ENCODE measurements at places on chromosomes 6 and 20.

DNA sequence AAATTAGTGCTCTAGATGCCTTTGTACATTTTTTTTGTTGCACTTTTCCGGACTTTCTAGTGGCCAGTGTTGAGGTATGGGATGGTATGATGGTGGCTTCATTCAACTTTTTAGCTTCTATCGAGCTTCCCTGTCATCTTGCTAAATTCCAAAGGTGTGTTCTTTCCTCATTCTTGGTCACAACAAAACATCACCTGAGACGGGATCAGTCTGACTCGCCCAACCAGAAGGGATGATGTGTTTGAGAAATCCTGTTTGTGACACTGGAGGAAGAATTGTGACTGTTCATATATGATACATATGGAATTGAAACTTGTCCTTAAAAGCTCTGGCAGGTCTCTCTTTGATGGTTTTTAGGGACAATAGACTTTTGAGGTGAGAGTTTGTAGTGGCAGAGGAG is 33.8 kb downstream of the KCNS1 start:
- no peak for DNase-seq

GRCh38 chr20:38617011-38617829 is 15.6 kb downstream of the ARHGAP40 start:
- no peak for DNase-seq

- no peak for DNase-seq
Measured at GRCh38 chr6:34110610-34111009, 35.3 kb downstream of the GRM4 start.

- no peak for DNase-seq
Measured at GRCh38 chr6:101722471-101722870, 329.0 kb downstream of the GRIK2 start.

- no peak for DNase-seq
Measured at GRCh38 chr6:57267586-57268293, 45.6 kb upstream of the RAB23 start.

DNA sequence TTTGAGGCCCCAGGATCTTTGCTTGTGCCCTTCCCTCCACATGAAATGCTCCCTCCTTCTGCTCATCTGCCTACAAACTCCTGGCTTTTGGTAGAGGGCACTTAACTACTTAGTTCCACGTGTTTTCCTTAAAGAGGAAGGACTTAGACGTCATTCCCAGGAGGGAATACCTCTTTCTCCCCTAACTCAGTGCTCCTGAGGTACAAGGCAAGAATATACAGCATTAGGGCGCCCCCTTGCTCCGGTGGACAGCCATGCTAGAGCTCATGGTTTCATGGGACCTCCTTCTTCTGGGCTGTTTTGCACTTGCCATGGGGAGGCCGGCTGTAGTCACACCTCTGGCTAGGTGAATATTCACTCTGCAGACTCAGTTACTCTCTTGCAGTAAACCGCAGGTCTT is 93.8 kb upstream of the LY86 start:
- no peak for DNase-seq

DNA sequence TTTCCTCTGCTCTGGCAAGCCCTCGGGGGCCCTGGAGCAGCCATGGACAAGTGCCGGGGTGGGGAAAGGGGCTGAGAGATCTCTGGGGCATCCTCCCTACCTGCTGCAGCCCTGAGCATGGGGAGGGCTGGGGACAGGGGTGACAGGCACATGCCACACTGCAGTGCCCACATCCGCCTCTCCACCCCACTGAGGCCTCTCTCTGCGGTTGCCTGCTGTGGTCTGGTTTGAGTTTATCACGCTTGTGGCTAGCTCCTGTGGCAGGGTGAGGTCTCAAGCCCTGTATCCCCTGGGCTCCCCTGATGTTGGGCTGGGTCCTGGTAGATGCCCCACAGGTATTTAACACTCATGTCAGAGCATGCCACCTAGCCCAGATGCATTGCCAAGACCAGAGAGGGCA is 52.9 kb upstream of the MLN start:
- peak; percentile 84 for DNase-seq

- no peak for DNase-seq
Measured at GRCh38 chr6:92568541-92568940, 850.8 kb downstream of the EPHA7 start.

- DNase-seq, result no peak
Measured at GRCh38 chr20:45301824-45302271, 4.8 kb upstream of the RBPJL start.

DNA sequence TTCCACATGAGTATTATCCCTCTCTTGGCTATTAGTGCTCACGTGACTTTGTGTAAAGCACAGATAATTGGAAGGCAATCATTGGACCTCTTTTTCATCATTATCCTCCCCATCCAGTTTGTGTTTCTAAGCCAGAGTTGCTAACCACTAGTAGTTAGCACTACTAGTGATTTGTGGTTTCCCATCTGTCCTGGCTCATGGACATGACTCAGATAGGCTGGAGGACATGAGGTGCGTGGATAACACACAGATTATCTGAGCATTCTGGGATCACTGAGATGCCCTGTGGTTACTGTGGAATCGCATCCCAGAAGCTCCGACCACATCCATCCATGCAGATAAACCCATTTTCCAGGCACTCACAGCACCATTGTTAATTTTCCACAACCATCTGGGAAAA is 123.8 kb upstream of the NAA20 start:
- DNase-seq, result no peak

- DNase-seq, result peak; percentile 58
Measured at GRCh38 chr6:154605178-154605881, 94.8 kb upstream of the CNKSR3 start.

GRCh38 chr20:13878566-13878965 is 93.7 kb downstream of the NDUFAF5 start:
- no peak for DNase-seq

- no peak for DNase-seq
Measured at GRCh38 chr6:162157167-162157870, 570.2 kb downstream of the PRKN start.

DNA sequence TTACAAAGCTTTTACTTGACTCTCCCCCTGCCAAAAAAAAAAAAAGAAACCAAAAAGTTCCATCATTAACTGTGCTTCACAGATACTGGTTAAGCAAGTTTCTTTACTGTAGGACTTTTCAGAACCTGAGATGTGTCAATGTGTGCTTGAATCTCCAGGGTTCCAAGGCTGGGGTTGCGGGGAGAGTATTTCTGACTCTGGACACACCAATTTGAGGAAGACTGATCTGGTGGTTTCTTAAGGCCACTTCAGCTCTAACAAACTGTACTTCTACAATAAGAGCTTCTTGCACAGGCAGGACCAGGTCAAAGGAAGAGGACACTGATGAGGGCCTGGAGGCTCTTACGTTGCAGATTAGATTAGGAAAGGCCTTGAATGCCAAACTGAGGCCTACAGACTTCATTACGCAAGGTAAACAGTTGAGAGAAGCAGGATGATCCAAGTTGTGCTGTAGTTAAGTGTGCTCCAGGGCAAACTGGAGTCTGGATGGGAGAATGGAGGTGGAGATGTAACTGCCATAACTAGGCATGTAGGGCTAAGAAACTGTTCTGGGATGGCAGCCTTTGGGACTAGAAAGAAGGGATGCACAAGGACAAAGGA is 24.4 kb downstream of the COMMD7 start:
- DNase-seq, result no peak

DNA sequence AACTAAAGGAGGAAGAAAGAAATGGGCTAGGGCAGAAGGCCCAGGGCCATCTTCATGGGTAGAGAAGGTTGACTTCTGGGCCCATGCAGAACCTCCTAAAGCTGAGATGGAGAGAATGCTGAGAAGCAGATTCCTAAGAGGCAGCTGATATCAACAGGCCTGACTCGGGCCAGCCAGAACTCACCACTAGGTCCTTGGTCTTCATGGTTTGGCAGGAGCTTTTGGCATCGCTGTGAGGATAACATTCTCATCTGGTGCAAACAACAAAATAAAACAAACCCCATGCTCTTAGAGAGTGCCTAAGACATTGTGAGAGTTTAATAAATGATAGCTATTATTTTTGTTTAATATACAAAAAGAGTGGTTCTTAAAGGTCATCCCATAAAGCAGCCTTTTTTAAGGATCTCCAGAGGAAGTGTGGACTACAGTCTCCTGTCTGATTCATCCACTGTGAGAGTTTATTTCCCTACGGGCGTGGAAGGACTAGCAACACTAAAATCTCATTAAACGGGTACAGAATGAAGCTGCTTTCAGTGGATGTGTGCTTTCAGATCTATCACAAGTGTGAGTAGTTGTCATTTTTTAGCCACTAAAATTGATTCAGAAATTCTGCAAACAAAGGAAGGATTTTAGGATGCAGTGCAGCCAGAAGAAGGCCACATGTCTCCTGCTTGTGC is 160.0 kb downstream of the PLCB4 start:
- DNase-seq, result no peak

DNA sequence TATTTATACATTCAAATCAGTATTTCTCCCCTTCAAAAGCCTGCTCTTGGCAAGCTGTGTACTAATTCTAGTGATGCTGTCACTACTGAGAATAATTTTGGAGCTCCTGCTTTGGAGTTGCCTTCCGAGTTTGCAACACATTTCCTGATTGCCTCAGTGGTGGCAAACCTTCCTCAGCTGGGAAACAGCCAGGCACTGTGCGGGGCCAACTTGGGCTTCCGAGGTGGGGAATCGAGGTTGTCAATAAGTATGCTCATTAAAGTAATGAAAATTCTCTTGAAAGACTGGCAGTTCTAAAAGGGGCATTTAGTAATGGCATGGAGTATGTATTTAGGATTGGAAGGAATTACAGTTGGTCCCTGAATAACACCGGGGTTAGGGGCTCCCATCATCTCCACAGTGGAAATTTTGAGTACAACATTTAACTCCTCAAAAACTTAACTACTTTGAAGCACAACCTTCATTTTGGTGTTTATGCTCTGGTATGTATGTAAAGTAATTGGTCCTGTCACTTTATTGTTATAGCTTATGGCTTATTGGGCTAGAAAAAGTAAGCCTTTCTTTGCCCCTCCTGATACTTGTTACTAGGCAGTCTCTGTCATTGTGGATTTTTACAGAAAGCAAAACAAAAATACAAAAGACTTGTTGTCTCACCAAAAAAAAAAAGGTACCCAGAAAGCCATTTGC is 2.7 kb downstream of the PAQR8 start:
- DNase-seq, result no peak

DNA sequence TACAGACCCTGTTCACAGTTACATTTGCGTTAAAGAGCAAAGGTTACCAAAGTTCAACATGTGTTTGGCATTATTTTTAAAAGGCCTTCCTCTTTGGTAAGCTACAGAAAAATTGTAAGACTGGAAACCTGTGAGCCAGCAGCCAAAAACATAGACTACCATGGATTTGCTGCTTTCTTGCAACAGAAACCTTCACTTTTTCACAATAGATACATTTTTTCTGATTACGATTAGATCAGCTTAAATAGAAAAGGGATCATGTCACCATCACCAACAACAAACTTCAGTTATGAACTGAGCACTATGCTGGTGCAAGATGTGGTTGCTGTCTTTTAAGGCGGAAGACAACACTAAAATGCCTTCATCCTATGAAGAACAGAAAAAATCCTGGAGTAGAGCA is 112.3 kb upstream of the MARCKS start:
- DNase-seq, result no peak

- no peak for DNase-seq
Measured at GRCh38 chr6:135227349-135227748, 46.2 kb downstream of the MYB start.

GRCh38 chr6:135423649-135424128 is 73.9 kb downstream of the AHI1 start:
- no peak for DNase-seq

- no peak for DNase-seq
Measured at GRCh38 chr6:15853259-15853658, 190.4 kb upstream of the DTNBP1 start.

GRCh38 chr20:36805396-36805795 is 31.8 kb upstream of the DSN1 start:
- DNase-seq, result no peak

DNA sequence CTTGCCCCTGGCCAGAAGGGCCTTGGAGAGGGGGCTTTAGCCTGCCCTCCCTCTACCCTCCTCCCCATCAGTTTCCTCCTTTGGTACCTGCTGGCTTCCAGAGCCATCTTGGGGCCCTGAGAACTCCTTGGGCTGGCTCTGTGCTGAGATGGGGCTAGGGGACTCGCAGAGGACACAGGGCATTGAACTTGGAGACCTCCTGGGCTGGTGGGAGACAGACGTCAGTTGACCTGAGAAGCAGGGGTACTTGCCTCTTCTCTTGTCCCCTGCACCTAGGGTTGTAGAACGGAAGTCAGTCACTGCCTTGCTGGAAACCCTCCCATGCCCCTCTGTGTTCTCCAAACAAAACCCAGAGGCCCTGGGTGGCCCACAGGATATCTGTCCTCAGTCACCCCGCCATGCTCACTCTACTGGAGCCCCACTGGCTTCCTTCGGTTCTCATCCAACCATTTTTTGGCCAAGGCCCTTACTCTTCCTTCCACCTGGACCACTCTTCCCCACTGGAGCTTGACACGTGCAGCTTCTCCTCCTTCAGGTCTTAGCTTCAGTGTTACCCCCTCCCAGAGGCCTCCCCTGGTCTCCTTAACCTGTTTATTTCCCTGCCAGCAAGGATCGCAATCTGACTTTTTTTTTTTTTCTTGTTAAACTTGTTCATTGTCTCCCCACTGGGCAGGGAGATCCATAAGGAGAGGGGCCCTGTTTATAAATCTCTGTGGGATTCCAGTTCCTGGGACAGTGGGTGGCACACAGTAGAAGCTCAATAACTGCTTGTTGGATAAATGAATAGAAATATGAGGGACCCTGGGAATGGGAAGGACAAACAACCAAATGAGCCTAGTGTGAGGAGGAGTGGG is 971 bp downstream of the RBCK1 start:
- peak; percentile 79 for DNase-seq

GRCh38 chr6:112149719-112150263 is 62.4 kb downstream of the FAM229B start:
- no peak for DNase-seq

- DNase-seq, result no peak
Measured at GRCh38 chr20:25318471-25319240, 70.8 kb downstream of the PYGB start.

DNA sequence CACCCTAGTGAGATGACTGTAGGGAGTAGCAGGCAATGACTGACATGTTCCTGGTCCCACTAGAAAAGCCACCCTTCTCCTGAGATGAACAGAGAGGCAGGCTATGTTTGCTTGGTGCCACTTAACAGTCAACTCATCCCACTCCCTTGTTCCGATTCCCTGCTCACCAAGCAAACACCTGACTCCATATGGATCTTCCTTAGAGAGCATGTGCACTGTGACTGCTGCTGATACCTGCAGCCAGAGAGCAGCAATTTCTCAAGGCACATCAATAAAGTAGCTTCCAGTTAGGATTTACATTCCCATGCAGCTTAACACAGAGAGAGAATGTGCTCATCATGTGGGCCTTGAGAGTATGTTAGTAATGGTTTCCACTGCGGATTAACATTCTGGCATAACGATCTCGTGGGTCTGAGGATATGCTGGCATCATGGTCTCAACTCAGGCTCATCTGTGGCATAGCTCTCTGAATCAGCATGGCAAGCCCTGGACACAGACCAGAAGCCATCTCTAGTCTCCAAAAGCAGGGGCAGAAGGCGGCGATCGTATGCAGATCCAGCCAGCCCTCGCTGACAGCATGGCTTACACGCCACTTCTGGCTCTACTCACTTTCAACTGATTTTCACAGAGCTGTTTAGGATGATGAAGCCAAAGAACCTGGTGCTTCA is 43.9 kb downstream of the ATXN1 start:
- DNase-seq, result no peak

- DNase-seq, result no peak
Measured at GRCh38 chr20:15618912-15619311, 954.3 kb downstream of the KIF16B start.

GRCh38 chr6:66134021-66134420 is 427.0 kb upstream of the EYS start:
- DNase-seq, result no peak

- DNase-seq, result no peak
Measured at GRCh38 chr20:50330504-50331313, 140.1 kb downstream of the CEBPB start.
